Activated CD4-positive, alpha-beta T cell treated with anti-CD3 and anti-CD28 coated beads, Interleukin-2, Interleukin-4, amounts not matched to agents 100 ng/mL and 50 ng/mL, durations not matched to agents 16 hours and 8 hours (primary cell): ENCODE measurements at places on chromosomes 16 and 17.

GRCh38 chr17:37079735-37080134 lies 131.0 kb downstream of the AATF start:
- DNase-seq: no peak

DNA sequence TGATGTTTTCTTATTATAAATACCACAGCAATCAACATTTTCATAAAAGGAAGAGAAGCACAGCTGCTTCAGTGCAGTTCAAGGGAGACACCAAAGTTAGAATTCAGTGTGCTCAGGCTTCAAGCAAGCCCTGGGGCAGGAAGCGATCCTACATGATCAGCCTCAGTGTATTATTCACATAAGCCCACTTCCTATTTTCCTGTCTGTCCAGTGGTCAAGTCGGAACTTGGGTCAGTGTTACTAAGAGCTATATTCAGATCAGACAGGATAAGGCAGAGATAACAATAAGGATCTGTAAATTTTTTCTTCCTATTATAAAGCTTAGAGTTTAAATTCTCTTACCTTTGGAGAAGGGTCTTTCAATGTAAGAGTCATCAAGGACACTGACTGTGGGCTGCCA lies 12.9 kb downstream of the HEATR6 start:
- no peak for DNase-seq

GRCh38 chr16:4566144-4566543 lies 10.0 kb downstream of the C16orf96 start:
- peak; percentile 13 for DNase-seq

- no peak for DNase-seq
These were observed 17.0 kb downstream of the N4BP1 start for GRCh38 chr16:48592839-48593429.

GRCh38 chr17:43882761-43883415 lies 24.4 kb downstream of the MPP2 start:
- DNase-seq: no peak

GRCh38 chr17:49717371-49717861 lies 9.7 kb upstream of the SLC35B1 start:
- peak; percentile 73 for DNase-seq

DNA sequence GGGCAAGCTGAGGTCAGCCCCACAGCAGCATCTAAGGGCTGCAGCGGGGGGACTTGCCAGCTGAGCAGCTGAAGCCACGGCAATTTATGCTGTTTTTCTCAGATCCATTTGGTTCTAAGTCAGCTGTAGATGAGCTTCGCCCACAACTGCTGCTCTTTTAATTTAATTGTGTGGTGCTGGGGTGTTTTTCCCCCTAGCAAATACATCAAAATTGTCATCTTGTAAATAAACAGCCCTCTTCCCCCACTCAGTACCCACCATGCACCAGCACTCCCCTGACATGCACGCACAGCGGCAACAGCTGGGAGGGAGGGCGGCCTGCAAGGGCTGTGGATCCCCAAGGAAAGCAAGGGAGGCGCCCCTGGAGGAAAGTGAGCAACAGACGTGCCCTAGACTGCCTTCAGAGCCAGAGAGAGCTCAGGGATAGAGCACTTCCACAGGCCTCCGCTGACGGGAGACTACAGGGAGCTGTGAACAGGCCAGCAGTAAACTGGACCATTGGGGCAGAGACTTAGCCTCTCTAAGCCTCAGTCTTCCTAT lies 149.5 kb downstream of the TMEM132E start:
- no peak for DNase-seq

GRCh38 chr17:36213695-36214094 lies 2.8 kb downstream of the CCL4L2 start:
- DNase-seq: no peak

GRCh38 chr17:7313890-7314718 lies 1.1 kb downstream of the GPS2 start:
- DNase-seq: no peak

DNA sequence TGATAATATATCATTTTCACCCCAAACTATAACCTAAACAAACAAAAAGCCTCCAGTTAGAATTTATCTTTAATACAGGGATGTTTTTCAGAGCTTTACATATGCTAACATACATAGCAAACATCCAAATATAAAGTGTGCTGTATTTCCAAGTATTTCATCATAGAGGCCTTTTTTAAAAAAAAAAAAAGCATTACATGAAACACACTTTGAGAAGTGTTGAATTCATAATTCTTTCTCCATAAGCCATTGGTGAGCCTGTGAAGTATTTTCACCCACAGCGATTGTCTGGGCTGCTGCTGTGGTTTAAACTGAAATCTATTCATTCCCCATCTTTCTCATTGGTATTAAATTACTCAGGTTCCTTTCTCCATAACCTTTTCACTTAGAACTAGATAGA lies 503.4 kb upstream of the CDH8 start:
- DNase-seq: no peak

DNA sequence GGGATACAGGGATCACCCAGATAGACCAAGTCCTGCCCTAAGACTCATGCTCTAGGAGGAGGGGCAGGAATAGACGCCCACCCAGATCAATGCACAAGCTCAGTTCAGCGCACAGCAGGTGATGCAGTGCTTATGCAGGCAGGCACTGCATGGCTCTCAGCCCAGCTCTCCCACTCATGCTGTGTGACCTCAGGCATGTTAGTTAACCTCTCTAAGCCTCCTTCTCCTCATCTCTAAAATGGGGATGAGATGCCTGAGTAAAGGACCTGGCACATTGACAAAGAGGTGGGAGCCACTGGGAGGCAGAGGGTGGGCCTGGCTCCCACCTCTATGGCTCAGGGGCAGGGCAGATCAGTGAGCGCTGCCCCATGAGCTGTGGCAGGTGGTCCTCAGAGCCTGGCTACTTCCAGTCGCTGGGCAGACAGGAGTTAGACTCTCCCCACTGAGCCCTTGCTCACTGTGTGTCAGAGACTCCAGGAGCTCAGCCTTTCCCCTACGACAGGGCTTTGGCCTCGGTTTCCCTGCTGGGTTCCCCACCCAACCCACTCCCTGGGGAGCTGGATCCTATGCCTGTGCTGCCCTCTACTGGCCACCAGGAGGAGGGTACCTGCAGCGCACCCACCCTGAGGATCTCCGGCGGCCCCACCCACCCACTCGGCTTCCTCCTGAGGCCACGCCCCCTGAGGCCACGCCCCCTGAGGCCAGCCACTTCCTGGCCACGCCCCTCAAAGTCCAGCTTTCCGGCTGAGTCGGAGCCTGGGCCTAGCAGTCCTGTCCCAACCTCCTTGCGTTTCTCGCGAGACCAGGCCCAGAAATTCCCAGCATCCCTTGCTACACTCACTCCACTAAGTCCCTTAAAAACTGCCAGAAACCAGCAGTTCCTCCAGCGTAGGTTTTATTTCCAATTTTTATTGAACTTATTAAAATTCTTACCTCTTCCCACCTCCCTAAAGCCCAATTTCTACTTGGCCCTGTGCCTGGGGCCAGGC lies 196.1 kb downstream of the GSG1L start:
- peak; percentile 83 for DNase-seq

- no peak for DNase-seq
These were observed 140.2 kb upstream of the NOL11 start for GRCh38 chr17:67577429-67578141.

DNA sequence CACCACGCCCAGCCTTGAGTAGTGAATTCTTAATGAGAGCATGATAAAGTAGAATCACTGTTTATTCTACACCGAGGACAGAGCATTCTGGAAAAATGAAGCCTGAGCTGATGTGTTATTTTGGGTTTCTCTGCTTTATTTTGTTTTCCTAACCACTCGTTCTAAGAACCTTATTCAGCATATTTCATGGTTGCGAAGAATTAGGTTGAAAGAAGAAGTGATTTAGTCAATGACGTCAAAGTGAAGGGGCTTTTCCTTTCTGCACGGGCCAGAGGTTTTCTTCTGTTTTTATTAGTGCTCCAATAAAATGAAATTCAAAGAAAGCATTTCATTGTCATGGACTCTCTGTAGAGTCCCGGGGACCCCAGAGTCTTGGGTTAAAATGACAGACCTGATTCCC lies 178.5 kb downstream of the MAF start:
- DNase-seq: no peak

DNA sequence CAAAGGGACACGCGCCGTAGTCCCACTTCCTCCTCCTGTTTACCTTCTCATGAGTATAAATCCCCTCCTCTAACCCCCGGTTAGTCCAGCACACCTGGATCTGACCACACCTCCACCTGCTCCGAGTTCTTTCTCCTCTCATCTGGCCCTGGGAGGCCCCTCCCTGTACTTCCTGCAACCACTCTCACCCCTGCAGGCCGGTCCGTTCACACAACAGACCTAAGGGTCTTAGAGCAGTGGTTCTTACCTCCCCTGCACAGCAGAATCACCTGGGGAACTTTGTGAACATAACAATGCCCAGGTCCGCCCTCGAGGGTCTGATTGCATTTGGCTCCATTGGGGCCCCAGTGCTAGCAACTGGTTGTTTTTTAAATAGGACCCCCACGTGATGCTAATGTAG lies 24.8 kb downstream of the TMEM114 start:
- DNase-seq: no peak

DNA sequence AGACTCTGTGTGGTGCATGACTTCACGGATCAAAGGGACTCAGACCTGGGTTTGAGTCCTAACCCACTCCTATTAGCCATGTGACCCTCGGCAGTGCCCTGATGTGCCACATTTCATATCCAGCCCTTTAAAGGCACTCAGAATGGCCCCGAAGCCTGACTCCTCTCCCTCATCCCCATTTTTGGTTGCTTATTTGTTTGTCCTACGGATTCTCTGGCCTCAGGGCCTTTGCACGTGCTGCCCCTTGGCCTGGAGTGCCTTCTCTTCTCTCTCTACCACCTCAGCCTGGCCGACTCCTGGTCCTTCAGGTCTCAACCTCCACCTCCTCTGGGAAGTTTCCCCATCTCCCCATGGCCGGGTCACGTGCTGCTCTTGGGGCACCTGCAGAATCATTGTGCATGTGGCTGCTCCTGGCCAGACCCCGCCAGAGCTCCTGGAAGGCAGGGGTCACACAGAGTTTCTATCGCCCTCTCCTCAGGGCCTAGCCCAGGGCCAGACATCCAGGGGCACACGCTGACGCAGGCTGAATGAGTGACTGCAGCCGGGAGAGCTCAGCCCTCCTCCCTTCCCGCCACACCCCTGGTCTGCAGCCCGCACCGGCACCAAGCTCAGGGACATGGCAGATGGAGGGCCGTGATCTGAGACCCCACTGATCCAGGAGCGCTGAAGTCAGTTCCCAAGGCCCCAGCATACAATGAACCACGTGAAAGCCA lies 22.0 kb upstream of the CIBAR2 start:
- DNase-seq: no peak

GRCh38 chr16:66598111-66598510 lies 6.4 kb upstream of the CMTM3 start:
- DNase-seq: peak; percentile 38

DNA sequence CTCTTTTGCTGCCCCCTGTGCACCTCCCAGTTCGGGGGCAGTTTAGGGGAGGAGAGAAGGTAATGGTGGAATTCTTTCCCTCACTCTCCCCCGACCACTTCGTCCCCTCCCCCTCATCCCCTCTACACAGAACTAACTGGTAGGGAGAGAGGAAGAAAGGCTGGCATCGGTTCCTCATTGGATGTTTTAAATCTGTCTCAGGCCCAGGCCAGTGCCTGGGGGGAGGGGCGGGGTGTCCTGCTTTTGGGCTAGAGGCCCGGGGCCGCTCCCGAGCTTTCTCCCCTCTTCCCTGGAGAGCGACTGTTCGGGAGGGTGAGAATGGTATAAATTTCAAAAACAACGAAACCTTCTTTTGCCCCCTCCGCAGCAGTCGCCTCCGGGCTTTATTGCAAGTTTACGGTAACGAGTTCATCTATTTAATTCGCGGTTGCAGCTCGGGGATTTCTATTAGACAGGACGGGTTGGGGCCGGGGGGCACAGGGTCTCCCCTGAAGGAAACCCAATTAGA lies at the start of gene PRAC2:
PRAC2 (plus strand) TSS at position 271 of the 508 bp plus-strand sequence. CDS start 1,226 bp downstream, outside the sequence.
- no peak for DNase-seq

DNA sequence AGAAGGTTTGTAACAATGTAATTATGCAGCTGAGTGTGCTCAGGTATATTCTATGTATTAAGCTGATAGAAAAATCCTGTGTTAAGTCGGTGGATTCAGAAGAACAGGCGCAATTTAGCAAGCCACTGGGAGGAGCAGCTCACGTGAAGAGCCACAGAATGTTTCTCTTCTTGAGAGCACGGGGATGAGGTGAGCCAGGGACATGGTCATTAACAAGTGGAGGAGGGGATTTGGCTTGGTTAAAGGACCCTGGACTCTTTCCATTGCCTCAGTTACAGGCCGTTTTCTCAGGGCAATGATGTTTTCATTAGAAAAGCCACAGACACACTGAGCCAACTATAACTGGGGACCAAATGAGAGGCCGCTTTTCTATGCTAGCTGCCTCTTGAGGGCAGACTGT lies 178.7 kb downstream of the SNX29 start:
- DNase-seq: no peak

DNA sequence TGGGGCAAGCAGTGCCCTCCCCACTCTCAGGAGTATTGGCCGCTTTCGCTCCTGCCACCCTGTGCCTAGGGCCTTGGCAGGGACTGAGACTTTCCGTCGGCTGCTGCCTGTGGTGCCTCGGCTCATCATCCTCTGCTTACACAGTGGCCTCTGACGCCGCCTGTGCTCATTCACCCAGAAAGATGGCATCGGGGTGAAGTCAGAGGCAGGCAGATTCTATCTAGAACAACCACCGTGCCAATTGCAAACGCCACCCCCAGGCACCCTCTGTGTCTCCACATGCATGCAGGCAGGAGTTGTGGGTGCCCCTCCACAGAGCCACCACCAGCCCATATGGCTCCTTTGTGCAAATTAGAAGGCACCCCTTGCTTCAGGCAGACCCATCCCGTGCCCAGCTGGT lies 154.2 kb upstream of the GSE1 start:
- DNase-seq: no peak

DNA sequence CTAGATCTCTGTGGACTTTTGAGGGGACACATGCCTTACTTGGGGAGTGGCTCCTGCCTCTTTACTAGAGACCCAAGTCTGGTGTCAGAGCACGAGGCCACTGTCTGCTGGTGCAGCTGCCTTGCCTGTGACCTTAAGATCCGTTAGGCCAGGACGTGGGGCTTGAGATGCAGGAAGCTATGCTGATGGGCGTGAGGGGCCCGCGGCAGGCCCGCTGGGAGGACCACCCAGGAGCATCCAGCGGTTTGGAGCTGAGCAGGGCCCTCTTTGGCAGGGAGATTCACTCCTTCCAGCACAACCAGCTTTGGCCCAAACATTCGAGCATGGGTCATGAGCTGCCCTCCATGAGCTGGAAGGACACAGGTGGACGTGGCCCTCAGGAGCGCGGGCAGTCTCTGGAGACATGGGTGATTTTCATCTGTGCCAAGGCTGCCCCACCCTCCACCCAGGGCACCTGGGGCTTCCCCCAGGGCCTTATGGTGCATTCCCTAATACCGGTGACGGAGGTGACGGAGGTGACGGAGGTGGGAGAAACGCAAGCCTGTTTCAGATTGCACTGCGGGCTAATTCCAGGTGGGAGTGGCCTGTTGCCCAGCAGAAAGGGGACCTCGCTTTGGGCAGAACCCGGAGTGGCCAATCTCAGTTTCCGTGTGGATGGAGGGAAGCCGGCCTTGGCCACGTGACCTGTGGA lies 12.7 kb downstream of the LGALS3BP start:
- no peak for DNase-seq

- DNase-seq: no peak
These were observed 7.2 kb upstream of the EXOSC6 start for GRCh38 chr16:70258946-70259345.

- no peak for DNase-seq
These were observed 191.4 kb downstream of the SLC39A11 start for GRCh38 chr17:72901083-72901482.

- no peak for DNase-seq
These were observed 24.4 kb upstream of the ABCC1 start for GRCh38 chr16:15924996-15925395.
